ENCODE measurements at places on chromosomes 3 and 15. TPM values are rescaled to one million over a fixed set of nuclear protein-coding genes. Genes with fewer than 3 reads are reported as not detected.

Gene GOLGA6L10
- 0.36 TPM for total RNA-seq

Gene SEMA3G
- 3.5 TPM for total RNA-seq

Gene HIGD2B
- total RNA-seq: not detected

Gene TEX55
- total RNA-seq: 6.6 TPM

DNA sequence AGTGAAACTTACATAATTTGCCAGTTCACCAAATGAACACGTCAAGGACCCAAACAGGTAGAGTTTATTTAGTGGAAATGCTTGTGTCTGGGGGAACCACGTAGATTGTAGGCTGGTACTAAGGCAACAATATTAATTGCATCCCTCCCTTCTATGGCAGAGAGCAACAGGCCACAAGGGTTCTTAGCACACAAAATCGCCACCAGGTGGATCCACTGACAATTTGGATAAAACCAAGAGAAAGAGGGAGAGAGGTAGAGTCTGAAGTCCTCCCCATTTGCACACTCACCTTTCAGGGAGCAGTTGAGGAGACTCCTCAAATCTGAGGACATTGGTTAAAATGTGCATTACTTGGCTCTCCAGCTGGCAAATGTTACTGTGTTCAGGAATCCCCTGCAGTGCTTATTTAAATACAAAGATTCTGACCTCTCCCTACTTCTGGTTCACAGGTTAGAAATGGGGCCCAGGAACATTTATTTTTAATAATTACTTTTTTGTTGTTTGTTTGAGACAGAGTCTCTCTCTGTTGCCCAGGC, 181.0 kb upstream of the FEZF2 start:
- H3K4me3 ChIP-seq: no peak overlapping the region
- DNase-seq: no peak
- no peak overlapping the region for H3K27ac ChIP-seq
- H3K36me3 ChIP-seq: no peaks in the 10 kb centered on the region

DNA sequence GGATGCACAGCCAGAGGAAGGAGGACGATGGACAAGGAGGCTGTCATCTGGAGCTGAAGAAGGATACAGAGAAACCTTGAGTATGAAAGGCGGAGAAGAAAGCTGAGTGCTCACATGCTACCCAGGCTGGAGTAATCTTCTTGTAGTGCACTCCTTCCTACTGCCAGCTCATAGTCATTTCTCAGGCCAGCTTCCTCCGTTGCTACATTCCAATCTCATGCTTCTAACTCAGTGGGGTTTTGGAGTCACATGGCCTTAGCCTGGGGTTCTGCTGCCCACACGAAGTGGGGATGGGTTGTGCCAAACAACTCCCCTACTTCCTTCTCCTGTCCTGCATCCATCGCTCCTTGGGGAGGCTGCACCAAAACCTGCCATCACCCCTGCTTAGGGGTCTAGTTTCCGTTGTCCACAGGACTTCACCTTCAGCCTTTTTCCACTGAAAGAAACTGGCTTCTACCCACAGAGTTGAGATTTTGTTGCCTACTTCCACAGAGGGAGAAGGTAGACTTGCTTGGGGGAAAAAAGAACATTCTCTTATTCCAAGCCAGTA, 239.9 kb downstream of the EPHB1 start:
- H3K4me3 ChIP-seq: no peak overlapping the region
- no peaks in the 10 kb centered on the region for H3K27me3 ChIP-seq
- H3K27ac ChIP-seq: no peak overlapping the region
- no peaks in the 10 kb centered on the region for H3K4me1 ChIP-seq

GRCh38 chr15:62413786-62414185, 248.7 kb upstream of the C2CD4B start:
- no peak for DNase-seq
- H3K27ac ChIP-seq: no peak overlapping the region
- no peaks in the 10 kb centered on the region for H3K4me1 ChIP-seq
- H3K4me3 ChIP-seq: no peak overlapping the region

- H3K27ac ChIP-seq: no peak overlapping the region
- no peak for DNase-seq
- no peak overlapping the region for H3K4me3 ChIP-seq
- H3K27me3 ChIP-seq: no peaks in the 10 kb centered on the region
- H3K4me1 ChIP-seq: no peaks in the 10 kb centered on the region
Measured at GRCh38 chr3:29552051-29552450, 271.2 kb downstream of the RBMS3 start.

- no peaks in the 10 kb centered on the region for H3K4me1 ChIP-seq
- H3K36me3 ChIP-seq: no peaks in the 10 kb centered on the region
Measured at GRCh38 chr15:63322541-63322940, 45.1 kb downstream of the APH1B start.

DNA sequence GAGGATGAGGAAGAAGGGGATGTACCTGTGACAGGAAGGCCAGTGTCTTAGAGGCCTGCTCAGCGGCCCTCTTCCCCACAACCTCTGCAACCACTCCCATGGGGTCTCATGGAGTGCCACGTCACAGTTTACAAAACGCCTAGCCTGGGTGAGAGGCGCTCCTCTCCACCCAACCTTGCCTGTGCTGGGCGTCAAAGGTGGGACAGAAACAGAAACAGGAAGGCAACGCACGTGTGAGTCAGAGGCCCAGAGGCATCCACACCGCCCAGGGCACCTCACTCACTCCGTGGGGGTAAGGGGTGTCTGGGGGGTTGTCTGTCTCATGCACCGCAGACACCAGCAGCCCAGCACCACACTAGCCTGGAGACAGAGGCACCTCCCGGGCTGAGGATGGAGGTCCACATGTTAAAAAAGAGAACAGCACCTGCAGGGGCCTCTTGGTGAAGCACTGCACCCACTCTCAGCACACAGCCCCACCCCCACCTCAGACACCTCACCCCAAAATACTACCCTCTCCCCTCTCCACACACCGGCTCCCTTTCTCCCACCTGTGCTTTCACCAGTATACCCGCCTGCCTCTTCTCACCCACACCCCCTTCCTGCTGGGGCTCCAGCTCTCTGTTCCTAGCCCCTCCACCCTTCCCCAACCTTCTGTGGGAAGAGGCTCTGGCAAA, 4.7 kb upstream of the CALML4 start:
- peaks cover 2% of the 10 kb centered on the region for H3K4me1 ChIP-seq
- no peaks in the 10 kb centered on the region for H3K27me3 ChIP-seq
- DNase-seq: no peak
- no peaks in the 10 kb centered on the region for H3K36me3 ChIP-seq

- no peaks in the 10 kb centered on the region for H3K36me3 ChIP-seq
- DNase-seq: no peak
- no peak overlapping the region for H3K4me3 ChIP-seq
- H3K27ac ChIP-seq: no peak overlapping the region
Measured at GRCh38 chr15:67059127-67059553, 6.3 kb upstream of the SMAD3 start.

DNA sequence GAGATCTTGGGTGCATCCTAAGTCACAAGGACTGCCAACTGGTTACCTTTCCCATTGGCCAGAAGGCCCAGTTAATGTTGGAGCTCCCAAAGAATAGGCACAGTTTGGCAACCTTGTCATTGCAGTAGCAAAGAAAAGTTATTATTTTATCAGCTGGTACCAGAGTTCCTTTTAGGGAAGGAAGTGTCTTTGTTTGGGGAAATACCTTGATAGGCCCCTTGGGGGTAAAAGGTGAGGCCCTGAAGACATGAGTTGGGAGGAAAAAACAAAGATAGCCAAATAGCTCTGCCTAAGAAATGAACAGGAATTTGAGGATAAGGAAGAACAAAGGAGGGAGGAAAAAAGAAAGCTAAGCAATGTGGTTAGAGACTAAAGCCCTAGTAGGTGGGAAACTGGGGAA, 85.8 kb downstream of the ANP32A start:
- no peaks in the 10 kb centered on the region for H3K27me3 ChIP-seq
- no peaks in the 10 kb centered on the region for H3K4me1 ChIP-seq
- H3K36me3 ChIP-seq: no peaks in the 10 kb centered on the region
- H3K27ac ChIP-seq: no peak overlapping the region
- DNase-seq: no peak
- no peak overlapping the region for H3K4me3 ChIP-seq

GRCh38 chr3:179000144-179000543, 71.5 kb downstream of the ZMAT3 start:
- H3K4me3 ChIP-seq: no peak overlapping the region
- no peak overlapping the region for H3K27ac ChIP-seq
- H3K27me3 ChIP-seq: no peaks in the 10 kb centered on the region

- H3K36me3 ChIP-seq: no peaks in the 10 kb centered on the region
- H3K27me3 ChIP-seq: no peaks in the 10 kb centered on the region
- no peak overlapping the region for H3K27ac ChIP-seq
- no peak for DNase-seq
- no peak overlapping the region for H3K4me3 ChIP-seq
- H3K4me1 ChIP-seq: no peaks in the 10 kb centered on the region
Measured at GRCh38 chr3:63067999-63068645, 192.9 kb upstream of the CADPS start.

DNA sequence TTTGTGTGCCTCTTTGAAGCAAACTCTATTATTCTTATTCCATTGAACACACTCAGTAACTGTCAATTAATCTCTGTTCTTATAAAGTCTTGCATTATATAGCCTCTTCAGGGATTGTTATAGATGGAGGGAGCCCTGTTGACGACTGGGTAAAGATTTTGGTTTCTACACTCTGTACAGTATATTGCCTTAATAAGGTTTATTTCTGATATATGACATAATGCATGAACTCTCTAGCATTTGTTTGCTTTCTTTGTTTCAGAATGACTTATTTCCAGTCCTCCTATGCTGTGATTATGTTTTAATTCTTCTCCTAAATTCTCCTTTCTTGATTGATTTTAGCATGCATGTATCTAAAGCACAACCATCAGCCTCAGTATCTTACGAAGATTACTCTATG, 494.9 kb downstream of the DIPK2A start:
- no peaks in the 10 kb centered on the region for H3K4me1 ChIP-seq
- H3K27me3 ChIP-seq: no peaks in the 10 kb centered on the region
- H3K4me3 ChIP-seq: no peak overlapping the region
- H3K36me3 ChIP-seq: no peaks in the 10 kb centered on the region
- DNase-seq: no peak

- no peak overlapping the region for H3K4me3 ChIP-seq
- no peaks in the 10 kb centered on the region for H3K27me3 ChIP-seq
- H3K36me3 ChIP-seq: no peaks in the 10 kb centered on the region
- no peak overlapping the region for H3K27ac ChIP-seq
- no peak for DNase-seq
- no peaks in the 10 kb centered on the region for H3K4me1 ChIP-seq
Measured at GRCh38 chr3:58271901-58272501, 34.0 kb upstream of the RPP14 start.

GRCh38 chr3:37103103-37103808, 71.1 kb downstream of the LRRFIP2 start:
- no peaks in the 10 kb centered on the region for H3K36me3 ChIP-seq
- no peaks in the 10 kb centered on the region for H3K27me3 ChIP-seq
- no peak overlapping the region for H3K4me3 ChIP-seq
- H3K27ac ChIP-seq: peak overlapping the region; percentile 35
- no peaks in the 10 kb centered on the region for H3K4me1 ChIP-seq
- DNase-seq: no peak

- no peaks in the 10 kb centered on the region for H3K27me3 ChIP-seq
- no peak for DNase-seq
- H3K4me1 ChIP-seq: no peaks in the 10 kb centered on the region
- H3K27ac ChIP-seq: no peak overlapping the region
- H3K36me3 ChIP-seq: no peaks in the 10 kb centered on the region
Measured at GRCh38 chr3:37520907-37521341, 340.8 kb upstream of the CTDSPL start.

DNA sequence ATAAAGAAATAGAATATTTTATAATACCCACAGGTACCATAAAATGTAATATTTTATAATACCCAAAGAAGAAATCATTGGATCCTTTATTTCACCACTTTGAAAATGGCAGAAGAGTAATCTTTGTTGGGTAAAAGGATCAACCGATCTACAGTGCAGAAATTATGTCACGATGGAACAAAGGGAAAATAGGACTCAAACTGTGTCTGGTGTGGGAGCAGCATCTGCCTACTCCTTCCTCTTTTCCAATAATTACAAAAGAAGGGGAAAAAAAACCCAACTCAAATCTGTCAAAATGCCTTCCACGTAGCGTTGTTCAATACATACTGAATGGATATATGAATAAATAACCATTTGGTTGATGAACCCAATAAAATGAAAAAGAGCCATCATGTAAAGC, 492.6 kb upstream of the TBL1XR1 start:
- H3K36me3 ChIP-seq: no peaks in the 10 kb centered on the region
- DNase-seq: no peak
- no peak overlapping the region for H3K4me3 ChIP-seq
- no peaks in the 10 kb centered on the region for H3K27me3 ChIP-seq
- no peak overlapping the region for H3K27ac ChIP-seq
- no peaks in the 10 kb centered on the region for H3K4me1 ChIP-seq

DNA sequence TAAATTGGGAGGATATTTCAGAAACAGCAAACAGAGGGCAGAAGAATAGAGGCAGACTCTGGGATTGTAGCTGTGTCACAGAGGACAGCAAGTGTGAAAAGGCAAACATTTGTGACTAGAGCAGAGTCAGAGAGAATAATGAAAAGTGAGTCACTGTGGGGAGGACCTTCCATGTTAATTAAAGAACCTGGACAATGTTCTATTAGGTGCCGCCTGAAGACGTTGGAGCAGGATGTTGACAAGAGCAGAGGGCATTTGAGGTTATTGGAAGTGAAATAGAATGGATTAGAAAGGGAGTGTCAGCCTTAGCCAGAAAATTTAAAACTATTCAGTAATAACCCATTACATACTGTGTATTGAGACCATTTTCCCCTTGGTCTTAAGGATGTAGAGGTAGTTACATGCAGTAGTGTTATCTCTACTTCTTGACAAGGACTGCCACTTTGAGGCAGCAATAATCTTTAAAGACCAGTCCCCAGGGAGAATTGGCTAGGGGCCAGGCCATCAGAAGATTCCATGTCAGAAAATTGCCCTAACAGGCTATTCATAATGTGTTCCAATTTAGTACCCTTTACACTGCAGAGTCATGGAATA, 5.8 kb downstream of the ACKR2 start:
- no peak for DNase-seq
- no peaks in the 10 kb centered on the region for H3K36me3 ChIP-seq
- no peaks in the 10 kb centered on the region for H3K4me1 ChIP-seq
- H3K27me3 ChIP-seq: no peaks in the 10 kb centered on the region
- H3K27ac ChIP-seq: no peak overlapping the region
- no peak overlapping the region for H3K4me3 ChIP-seq

DNA sequence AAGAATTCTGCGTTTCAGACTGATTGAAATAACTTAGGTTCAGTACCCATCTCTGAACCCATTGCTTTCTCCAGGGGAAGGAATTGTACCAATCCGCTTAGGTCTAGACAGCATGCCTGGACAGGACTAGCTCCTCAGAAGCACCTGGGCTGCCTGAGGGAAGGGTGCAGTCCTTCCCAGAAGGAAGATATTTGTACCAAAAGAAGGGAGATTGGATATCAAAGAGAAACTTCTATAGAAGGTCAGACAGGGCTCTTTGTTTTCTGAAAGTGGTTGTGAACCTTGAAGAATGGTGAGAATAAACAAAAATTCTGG, 133.8 kb upstream of the LRTM1 start:
- no peaks in the 10 kb centered on the region for H3K27me3 ChIP-seq
- H3K4me3 ChIP-seq: no peak overlapping the region
- H3K27ac ChIP-seq: no peak overlapping the region
- DNase-seq: no peak
- H3K36me3 ChIP-seq: no peaks in the 10 kb centered on the region
- no peaks in the 10 kb centered on the region for H3K4me1 ChIP-seq

All from prostate gland (tissue), 2 donors.